ENCODE measurements at places on chromosomes 6 and 20.

- no peak for DNase-seq
These were observed 52.9 kb downstream of the RIOK1 start for GRCh38 chr6:7442467-7442866.

- no peak for DNase-seq
These were observed 36.1 kb upstream of the THBS2 start for GRCh38 chr6:169289619-169290339.

- no peak for DNase-seq
These were observed 25.4 kb upstream of the FOXF2 start for GRCh38 chr6:1363729-1364572.

DNA sequence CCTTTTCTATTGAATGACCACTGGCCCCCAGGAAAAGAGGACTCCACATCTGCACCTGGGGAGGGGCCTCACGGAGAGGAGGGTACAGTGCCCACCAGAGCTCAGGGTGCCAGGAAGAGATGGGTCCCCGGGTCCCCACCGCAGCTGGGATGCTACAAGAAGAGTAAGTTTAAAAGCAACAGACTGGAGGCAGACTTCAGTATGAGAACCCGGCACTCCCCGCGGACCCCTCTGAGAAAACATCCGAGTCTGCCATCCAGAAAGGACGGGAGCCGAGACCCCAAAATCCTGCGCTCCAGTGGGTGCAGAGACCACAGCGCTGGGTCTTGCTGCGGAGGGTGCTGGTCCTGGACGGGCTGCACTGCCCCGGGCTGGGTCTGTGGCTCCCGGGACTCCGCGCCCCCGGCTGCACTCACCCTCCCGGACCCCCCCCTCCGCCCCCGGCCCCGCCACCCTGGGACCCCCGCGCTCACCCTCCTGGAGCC, 350 bp downstream of the HELZ2 start:
- no peak for DNase-seq

GRCh38 chr6:109397020-109397419, 14.8 kb upstream of the CD164 start:
- DNase-seq = no peak

DNA sequence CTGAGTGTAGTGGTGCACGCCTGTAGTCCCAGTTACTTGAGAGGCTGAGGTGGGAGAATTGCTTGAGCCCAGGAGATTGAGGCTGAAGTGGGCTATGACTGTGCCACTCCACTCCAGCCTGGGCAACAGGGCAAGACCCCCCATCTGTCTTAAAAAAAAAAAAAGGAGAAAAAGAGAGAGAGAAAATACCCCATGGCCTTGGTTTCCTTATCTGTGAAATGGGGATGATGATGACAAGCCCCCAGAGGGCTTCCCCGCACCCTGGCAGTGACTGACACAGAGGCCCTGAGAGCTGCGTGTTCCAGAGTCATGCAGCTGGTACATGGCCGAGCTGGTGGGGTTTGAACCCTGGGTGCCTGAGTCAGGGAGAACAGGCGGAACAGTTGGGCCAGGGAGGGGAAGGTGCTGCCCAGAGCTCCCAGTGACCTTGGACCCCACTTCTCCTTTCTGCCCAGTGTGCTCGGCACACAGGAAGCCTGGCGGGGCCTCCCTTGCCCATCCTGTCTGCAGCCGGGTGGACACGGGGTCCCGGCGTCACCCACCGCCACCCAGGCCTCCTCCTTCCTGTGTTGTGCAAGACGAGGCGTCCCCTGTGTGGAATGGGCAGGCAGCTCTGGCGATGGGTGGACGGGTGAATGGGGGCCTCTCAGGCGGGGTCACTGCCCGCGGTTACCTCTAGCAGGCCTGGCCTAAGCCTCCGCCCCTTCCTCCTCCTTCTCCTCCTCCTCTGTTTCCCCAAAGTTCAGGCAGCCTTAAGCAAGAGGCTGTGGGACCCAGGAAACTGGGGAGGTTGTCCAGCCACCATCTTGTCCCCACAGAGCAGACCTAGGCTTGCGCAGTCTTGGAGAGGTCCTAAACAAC, 84.2 kb downstream of the CEBPB start:
- DNase-seq = peak; percentile 59

GRCh38 chr6:128807577-128807976, 75.4 kb upstream of the LAMA2 start:
- peak; percentile 22 for DNase-seq

- no peak for DNase-seq
These were observed 37.7 kb upstream of the ZNFX1 start for GRCh38 chr20:49315580-49315979.

DNA sequence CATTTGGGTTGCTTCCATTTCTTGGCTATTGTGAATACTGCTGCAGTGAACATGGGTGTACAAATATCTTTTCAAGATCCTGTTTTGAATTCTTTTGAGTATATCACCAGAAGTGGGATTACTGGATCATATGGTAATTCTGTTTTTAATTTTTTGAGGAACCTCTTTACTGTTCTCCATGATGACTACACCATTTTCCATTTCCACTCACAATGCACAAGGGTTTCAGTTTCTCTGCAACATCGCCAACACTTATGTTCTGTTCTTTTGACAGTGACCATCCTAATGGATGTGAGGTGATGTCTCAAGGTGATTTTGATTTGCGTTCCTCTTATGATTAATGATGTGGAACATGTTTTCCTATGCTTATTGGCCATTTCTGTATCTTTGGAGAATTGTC, 214.4 kb upstream of the ZFP64 start:
- no peak for DNase-seq

DNA sequence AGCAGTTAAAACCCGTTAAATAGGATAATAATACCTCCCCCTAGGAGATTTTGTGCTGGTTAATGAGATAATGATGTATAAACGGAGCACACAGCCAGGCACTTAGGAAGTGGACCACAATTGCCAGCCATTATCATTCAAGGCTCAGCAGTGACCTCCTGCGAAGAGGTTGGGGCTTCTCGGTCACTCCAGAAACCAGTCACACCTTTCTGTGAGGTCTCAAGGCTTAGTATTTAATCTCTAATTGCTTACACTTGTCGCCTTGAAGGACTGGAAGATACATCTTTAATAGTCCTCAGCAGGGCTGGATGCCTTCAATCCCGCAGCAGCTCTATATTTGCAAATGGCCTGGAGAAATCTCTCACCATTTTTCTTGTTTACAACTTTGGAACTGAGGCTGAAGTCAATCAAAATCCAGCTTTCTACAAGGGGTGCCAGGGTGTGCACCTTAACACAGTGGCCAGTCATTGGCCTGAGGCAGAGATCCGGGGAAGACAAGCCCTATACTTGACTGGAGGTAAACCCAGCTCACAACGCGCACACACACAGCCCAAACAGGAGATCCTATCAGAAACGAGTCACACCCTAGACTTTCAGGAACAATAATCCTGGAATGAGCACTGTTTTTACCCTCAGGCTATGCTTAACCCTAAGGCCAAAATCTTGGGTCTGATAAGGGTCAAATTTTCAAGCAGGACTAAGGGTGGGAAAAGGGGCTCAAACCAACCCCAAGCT, 1.2 kb downstream of the POU5F1 start:
- DNase-seq = no peak
